ENCODE measurements at places on chromosomes 11 and 22.

DNA sequence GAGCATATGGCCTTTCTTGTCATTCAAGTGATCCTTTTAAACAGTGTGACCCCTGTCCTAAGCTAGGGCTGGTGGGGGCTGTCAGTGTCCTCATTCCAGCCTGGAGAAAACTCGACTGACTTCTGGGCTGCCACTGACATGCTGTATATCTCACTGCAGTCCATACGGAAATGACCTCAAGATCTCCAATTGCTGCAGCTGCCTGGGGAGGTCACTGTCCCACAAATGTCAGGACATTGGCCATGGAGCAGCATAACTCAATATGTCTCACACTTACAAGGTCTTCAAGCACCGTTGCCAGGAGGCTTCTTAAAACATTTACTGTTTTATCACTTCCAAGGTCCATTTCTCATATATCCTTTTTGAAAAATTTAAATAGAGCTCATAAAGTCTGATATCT, 27.8 kb upstream of the CSNK2A3 start:
- DNase-seq = no peak

GRCh38 chr11:113534625-113535024, 59.4 kb upstream of the DRD2 start:
- no peak for DNase-seq

DNA sequence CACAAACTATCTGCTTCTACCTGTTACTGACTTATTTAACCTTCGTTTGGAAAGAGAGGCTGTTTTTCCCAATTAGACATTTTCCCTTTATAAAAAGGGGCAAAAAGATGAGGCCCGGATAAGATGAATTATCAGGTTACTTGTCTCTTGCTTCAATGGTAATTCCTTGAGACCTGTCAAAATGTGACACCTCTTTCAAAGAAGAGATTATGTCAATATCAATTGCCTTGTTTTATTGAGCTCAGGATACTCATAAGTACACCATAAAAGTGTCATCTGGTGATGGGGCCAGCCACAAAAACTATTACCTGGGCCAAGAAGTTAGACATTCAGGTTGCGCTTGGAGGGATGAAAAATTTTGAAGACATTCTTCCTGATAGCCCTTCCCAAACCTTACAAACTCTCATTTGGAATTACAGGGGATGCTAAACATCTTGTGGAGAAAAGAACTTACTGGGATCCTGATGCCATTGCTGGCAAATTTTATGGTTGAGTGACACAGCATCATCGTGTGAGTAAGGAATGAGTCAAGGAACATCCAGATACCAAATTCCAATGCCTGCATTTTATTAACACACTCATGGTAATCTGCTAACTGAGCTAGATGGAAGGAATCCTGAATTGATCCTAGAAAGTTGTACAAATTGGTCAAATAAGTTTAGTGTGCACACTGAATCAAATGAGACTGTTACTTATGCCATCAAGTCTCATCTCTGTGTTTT, 1071.2 kb downstream of the LRRC4C start:
- DNase-seq = no peak

- peak; percentile 99 for DNase-seq
Measured at GRCh38 chr11:114295676-114296604, at the start of gene NNMT. NNMT (plus strand) TSS chr11:114296399; CDS start chr11:114296557, 158 bp downstream.

DNA sequence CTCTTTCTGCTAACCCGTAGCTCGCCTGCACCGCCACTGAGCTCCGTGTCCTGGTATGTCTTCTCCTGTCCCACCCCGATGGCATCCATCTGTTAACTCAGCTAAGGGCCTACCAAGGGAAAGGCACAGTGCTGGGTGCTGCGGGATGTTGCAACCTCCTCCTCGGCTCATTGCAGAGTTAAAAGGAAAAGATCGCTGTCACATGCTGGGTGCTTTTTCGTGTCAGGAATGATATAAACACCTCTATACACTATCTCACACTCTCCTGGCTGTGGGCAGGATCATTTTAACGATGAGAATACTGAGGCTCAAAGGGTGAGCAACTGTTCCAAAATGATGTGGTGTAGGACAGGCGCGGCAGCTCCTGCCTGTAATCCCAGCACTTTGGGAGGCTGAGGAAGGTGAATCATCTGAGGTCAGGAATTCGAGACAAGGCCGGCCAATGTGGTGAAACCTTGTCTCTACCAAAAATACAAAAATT, 10.1 kb downstream of the TXN2 start:
- peak; percentile 33 for DNase-seq

GRCh38 chr22:22048981-22049531, 66.5 kb upstream of the TOP3B start:
- DNase-seq = no peak

DNA sequence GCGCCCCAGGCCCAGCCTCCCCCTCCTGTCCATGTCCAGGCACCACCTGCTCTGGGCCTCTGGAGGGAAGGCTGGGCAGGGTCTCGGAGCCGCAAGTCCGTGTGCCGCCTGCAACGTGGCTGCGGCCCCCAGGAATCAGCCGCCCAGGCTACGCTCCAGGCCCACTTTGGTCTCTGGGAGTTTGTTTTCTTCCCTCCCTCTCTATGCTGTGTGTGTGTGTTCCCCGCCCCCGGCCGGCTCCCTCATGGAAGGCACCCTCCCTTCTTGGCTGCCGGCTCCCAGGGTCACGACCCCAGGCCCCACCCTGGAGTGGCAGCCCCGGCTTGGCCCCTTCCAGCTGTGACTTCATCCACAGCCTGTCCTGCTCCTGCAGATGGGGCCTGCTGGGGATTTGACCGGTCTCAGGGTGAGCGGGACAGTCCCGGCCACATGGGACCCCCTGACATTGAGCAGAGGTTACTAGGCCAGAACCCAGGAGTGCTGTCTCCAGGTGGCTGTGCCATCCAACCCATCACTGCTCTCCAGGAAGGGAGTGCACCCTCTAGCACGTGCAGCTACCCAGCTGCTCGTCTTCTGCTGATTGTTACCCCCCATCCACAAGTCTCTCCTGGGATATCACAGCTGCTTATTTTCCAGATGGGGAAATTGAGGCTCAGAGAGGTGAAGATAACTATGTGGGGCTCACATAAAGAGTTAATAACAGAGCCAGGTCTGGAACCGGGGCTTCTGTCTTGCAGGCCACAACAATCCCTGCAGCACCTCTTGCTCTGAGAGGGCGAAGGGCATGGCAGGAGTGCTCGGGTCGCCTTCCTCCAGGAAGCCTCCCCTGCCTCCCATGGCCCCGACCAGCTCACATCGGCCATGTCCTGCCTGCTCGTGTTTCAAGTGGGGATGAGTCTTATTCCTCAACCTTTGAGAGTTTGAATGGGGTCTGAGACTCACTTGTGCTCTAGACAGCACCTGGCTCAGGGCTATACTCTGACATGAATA, 2.8 kb upstream of the LIF start:
- no peak for DNase-seq

Measured in fibroblast of pulmonary artery (primary cell).